ENCODE measurements at places on chromosomes 5 and 9.

DNA sequence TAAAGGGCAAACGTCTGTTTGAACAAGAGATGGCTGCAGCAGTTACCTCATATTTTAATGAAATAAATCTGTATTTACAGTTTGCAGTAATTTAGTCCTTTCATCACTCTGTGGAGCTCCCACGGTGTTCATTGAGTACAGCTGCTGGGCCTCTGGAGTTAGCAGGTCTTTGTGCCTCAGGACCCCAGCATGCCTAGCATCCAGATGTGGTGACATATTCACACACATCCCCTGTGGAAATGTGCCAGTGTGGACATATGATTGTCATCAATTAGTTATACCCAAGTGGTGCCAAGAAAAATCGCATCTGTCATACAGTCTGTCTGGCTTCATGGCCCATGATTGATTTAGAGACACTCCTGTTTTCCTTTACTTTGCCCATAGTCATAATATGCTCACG, 77.3 kb downstream of the NNT start:
- no peak for DNase-seq

DNA sequence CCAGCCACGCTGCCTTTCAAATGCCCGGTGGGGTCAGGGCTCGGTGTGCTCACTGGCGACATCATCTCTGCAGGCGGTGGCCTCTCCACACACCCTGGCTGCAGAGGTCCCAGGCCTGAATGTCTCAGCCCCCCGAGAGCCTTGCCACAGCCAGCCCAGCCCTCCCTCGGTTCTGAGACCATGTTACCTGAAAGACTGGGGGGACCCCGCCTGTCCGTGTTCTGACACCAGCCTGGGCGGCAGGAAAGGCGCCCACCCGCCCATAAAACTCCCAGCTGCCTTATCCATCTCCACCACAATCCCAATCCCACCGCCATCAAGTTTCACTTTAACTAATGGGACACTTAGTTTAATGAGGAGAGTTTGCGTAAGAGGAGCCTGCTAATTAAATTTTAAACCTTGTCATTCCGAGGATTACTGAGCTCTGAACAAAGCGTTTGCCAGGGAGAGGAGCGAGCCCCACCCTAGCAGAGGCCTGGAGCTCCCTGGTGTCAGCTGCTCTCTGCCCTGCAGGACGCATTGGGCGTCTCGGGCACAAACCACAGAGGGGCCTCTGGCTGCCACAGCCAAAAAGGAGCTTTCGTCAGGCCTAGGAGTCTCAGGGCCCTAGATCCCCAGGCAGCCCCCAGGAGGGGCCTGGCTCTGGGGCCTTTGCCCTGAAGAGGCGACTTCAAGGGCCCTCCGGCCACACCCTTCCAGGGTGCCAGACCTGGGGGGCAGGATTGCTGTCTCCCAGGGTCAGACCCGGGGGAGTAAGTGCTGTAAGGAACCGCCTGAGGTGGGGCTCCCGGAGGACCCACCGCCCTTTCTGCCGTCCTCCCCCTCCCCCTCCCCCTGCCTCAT, 15.3 kb downstream of the LHX3 start:
- DNase-seq, result no peak

- DNase-seq, result no peak
Measured at GRCh38 chr5:68405784-68406743, 190.5 kb downstream of the PIK3R1 start.

DNA sequence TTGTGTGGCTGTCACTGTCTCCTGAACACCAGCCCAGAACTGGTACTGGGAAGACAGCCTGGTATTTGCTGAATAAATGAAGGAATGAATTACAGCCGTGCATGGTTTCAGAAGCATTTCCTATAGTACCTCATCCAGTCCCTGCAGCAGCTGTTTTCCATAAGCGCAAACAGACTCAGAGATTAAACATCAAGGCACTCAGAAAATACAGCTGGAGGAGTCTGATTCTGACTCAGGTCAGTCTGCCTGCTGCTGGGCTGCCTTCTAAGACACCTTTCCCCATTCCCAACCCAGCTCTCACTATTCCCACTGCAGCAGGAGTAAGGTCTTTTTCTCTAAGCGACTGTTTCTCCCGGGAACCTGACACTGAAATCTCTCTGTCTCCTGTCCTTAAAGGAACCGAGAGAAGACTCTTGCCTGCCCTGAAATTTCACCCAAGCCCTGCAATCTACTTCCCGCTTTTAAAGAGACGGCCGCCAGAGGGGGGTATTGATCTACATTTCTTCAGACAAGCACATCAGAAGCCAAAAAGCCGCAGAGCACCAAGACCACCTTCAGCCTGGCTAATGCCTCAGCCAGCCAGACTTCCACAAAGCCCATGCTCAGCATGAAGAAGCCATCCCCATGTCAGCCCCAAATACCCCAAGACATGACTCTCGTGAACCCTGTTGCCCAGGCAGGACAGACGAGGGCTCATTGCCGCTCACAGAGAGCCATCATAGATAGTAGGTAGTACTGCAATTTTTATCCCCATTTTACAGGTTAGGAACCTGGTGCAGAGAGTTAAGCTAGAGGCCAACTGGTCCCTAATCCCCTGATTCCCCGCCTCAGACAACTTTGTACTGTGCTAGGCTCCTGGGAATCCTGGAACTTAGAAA, 5.4 kb upstream of the FOXI1 start:
- DNase-seq, result peak; percentile 40

DNA sequence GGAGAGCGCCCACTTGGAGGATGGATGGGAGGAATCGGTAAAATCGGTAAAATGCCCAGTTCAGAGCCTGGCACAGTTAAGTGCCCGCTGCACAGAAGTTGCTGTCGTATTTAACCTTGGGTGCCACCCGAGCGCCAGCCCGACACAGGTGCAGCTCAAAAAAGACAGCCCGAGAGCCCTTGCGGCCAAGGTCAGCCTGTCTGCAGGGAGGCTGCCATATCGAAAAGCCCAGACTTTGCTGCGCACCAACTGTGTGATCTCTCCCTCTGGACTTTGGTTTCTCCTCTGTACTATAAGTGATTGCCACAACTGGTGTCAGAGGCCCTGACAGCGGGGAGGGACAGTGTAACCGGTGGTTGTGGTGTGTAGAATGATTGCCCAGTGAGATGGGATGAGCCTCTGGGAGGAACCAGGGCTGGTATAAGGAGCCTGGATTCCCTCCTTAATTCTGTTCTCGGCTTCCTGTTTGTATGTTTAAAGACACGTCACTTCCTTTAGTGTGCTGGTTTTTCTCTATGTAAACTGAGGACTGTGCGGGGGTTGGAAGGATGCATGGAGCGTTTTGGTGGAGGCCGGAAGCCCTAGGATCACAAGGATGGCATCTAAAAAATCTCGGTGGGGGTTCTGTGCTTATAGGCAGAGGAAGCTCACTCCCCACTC, 792 bp downstream of the NTMT1 start:
- no peak for DNase-seq
